ENCODE measurements at places on chromosomes 5 and 9. TPM values are rescaled to one million over a fixed set of nuclear protein-coding genes. Genes with fewer than 3 reads are reported as not detected.

STPG3 gene
- not detected for polyA plus RNA-seq

GRCh38 chr9:2341126-2341525 is 280.5 kb upstream of the VLDLR start:
- H3K36me3 ChIP-seq: no peaks in the 10 kb centered on the region
- no peak overlapping the region for H3K4me3 ChIP-seq
- no peak overlapping the region for H3K27ac ChIP-seq
- no peaks in the 10 kb centered on the region for H3K4me1 ChIP-seq
- DNase-seq: no peak

DNA sequence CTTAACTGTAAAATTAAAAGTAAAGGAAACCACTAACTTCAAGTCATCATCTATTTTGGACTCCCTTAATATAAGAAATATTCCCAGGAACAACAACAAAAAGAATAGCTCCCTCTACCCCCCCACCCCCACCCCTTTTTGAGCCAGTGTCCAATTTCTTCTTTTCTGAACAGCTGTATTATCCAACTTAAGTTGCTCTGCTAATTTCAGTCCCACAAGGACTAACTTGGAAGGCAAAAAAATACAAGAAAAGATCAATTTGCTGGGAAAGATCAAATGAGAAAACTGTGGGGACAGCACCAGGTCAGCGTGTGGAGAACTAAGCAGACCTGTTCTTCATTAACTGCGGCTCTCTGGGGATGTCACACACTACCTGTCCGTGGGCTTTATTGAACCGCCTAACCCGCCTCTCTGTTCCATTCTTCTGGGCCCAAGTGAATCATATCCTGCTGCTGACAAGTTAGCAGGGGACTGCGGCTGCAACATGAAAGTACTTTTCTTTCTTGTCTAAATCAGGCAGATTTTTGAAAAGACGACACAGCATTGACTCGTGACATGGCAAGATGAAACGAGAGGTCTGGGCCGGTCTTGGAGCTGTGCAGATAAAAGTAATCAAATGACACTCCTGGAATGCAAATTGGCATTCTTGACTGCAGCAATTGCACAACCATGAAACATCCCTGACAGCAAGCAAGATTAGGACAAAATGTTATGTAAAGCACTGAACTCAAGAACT is 2.7 kb downstream of the BNC2 start:
- H3K4me1 ChIP-seq: peaks cover 11% of the 10 kb centered on the region
- H3K36me3 ChIP-seq: peaks cover 2% of the 10 kb centered on the region
- peak; percentile 81 for DNase-seq
- peak overlapping the region; percentile 91 for H3K27ac ChIP-seq

DNA sequence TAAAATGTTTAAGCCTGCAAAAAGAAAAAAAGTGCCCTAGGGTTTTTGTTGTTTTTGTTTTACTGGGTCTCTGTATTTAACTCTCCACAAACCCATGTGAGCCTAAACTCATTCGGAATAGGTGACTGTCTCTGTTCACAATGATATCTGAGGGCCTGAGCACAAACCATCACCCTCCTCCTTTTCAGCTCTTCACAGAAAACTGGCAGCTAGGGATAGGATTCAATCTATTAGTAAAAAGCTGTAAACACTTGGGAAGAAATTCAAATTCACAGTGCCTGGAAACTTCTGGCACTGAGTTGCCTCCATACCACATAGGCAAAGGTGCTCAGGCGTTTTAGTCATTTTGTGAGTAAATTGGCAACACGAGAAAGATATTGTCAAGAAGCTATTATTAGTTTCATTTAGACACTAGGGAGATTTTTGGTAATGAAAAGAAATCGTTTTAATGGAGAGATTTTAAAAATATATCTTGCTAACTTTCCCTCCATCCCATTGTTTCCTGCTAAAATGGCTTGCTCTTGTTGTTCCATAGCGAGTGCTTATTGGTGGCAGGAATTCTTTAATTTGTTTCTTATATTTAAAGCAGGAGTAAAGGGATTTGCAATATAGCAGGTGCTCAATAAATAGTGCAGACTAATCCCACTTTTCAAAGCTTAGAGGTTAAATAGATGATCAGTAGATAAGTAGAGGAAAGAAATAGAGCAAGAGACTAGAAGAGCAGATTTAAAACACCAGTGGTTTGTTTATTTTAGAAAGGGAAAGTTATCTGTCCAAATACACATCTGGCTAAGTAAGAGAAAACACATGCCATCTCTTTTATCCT is 9.7 kb downstream of the FOXD1 start:
- no peak for DNase-seq
- no peaks in the 10 kb centered on the region for H3K36me3 ChIP-seq
- H3K4me1 ChIP-seq: peaks cover 13% of the 10 kb centered on the region
- no peak overlapping the region for H3K4me3 ChIP-seq
- no peak overlapping the region for H3K27ac ChIP-seq
- no peaks in the 10 kb centered on the region for H3K27me3 ChIP-seq

- no peak for DNase-seq
- no peaks in the 10 kb centered on the region for H3K36me3 ChIP-seq
- no peaks in the 10 kb centered on the region for H3K4me1 ChIP-seq
Observed at GRCh38 chr5:126236994-126237393, 186.2 kb upstream of the GRAMD2B start.
